Left ventricle myocardium superior (tissue), 1 donor: ENCODE measurements at places on chromosomes 5 and 9.

GRCh38 chr5:84384604-84385575 lies at the start of gene EDIL3:
Gene EDIL3 (minus strand): TSS chr5:84384880. CDS start chr5:84384374, 506 bp downstream.
- DNase-seq = peak; percentile 58

DNA sequence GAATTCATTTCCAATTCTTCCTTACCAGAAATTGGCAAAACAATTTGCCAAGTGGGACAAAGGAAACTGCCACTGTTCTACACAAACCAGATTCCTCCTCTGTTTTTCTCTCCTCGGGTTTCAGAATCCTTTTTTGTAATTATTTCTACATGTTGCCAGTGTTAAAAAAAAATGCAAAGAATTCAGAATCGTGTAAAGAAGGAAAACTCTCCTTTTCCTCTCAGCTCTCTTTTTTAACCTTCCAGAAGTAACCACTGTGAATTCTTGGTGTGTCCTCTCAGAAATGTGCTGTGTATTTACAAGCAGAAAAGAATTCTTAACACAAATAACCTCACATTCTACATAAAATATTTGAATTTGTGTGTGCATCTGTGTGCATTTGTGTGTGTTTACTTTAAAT lies 224.6 kb downstream of the DRD1 start:
- DNase-seq = no peak

DNA sequence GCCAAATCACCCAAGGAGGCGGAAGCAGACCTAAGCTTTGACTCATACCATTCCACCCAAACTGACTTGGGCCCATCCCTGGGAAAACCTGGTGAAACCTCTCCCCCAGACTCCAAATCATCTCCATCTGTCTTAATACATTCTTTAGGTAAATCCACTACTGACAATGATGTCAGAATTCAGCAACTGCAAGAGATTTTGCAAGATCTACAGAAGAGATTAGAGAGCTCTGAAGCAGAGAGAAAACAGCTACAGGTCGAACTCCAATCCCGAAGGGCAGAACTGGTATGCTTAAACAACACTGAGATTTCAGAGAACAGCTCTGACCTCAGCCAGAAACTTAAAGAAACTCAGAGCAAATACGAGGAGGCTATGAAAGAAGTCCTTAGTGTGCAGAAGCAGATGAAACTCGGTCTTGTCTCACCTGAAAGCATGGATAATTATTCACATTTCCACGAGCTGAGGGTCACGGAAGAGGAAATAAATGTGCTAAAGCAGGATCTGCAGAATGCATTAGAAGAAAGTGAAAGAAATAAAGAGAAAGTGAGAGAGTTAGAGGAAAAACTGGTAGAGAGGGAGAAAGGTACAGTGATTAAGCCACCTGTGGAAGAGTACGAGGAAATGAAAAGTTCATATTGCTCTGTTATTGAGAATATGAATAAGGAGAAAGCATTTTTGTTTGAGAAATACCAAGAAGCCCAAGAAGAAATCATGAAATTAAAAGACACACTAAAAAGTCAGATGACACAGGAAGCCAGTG lies 15.8 kb upstream of the TTC23L start:
- DNase-seq = no peak

GRCh38 chr5:177428574-177429217 lies 2.2 kb downstream of the GRK6 start:
- no peak for DNase-seq

DNA sequence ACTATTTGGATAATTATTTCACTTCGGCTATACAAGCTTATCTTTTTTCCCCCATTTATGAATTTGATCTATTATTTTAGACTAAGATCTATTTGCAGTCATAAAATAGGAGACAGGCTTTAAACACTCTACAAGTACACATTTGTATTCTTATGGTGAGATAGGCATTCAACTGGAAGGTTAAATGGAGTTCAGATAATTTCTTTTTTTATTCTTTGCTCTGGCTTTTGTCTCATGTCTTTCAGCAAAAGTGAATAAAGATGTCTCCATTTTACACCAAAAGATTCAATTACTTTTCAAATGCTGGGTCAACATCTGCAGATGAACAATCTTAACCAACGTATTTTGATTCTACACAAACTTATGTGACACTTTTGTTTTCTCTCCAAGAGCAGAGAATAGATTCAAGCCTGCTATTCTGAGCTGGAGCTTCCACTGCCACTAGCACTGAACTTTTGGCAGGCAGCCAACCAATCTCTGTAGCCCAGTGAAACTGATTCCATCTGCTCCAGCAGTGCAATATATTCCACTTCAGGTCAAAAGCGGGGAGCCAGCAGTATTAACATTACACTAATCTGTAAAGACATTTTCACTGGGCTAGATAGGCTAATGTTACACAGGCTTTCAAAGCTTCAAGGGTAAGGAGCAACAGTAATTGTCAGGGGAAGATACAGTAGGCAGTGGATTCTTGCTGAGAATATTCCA lies 452.0 kb upstream of the ZNF608 start:
- DNase-seq = peak; percentile 80

DNA sequence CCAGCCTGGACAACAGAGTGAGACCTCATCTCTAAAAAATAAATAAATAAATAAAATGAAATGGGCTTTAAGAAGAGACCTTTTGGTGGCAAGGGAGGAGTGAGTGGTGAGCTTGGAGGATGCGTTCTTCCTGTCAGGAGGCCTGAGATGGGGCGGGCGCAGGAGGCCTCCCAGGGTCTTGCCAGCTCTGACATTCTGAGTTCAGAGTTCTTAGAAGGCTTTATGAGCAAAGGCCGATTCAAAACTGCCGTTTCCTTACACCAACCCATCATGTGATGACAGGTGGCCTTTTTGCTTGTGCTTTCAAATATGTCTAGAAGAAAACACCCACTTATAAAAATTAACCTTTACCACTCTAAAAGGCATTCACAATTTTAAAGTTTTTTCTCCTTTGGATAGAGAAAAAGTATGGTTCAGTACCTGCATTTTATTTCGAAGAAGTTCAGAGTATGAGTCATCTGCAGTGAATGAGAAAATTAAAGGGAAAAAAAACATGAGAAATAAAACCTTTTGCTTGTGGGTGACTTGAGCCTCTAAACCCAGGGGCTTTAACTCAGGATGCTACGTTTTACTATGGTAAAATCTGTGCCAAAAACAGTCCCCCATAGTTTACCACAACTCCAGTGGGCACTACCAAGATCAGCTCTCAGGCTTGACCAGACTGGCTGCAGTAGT lies 157.4 kb upstream of the OTULINL start:
- no peak for DNase-seq

DNA sequence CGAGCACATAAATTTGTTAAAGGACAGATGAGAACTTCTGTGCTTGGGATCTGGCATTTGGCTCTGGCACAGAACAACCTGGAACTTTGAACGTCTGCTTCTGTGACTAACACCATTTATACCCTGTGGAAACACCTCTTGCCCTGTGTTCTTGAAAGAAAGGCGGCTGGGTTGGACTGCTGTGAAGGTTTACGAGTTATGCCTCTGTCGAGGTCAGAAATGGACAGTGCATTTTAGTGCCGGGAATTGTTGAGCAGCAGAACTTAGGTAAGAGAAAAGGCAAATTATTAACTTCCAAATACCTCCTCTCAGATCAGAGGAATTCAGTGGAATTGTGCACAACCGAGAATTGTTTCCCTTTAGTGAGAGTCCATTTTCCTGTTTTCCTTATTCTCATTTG lies 14.1 kb upstream of the INIP start:
- DNase-seq = no peak

- no peak for DNase-seq
These were observed 275.9 kb downstream of the MAN2A1 start for GRCh38 chr5:109965634-109966033.

DNA sequence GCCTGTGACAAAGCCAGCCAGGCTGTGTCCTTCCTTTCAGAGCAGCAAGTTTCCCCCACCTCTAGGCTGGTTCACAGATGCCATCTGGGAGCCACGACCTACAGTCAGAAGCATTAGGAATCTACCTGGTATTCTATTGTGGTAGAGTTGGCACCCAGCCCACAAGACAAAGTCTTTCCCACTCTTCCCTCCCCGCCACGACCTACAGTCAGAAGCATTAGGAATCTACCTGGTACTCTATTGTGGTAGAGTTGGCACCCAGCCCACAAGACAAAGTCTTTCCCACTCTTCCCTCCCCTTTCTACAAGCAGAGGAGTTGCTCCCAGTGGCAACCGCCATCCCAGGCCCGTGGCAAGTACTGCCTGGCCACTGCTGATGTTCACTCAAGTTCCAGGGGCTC lies 157.8 kb upstream of the TNC start:
- no peak for DNase-seq

- peak; percentile 11 for DNase-seq
These were observed 23.0 kb upstream of the ADAMTS2 start for GRCh38 chr5:179368126-179368805.

GRCh38 chr9:76374783-76375559 lies 19.3 kb downstream of the RFK start:
- peak; percentile 75 for DNase-seq

DNA sequence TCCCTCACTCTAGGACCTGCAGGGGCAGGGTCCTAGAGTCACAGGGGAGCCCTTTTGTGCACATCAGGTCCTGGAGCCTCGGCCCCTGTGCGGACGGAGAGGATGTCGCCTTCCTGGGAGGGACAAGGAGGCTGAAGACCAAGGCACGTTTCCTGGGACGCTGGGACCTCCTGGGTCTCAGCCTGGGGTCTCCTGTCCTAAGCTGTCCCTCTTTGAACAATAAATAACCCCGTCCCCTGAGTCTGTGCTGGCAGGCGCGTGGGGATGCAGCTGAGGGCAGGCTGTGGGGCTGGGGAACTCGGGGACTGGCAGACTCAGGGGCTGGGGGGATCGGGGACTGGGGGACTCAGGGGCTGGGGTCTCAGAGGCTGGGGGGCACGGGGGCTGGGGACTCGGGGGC lies 31.1 kb downstream of the PAEP start:
- DNase-seq = no peak

GRCh38 chr9:93120846-93121315 lies 13.2 kb downstream of the NINJ1 start:
- no peak for DNase-seq

DNA sequence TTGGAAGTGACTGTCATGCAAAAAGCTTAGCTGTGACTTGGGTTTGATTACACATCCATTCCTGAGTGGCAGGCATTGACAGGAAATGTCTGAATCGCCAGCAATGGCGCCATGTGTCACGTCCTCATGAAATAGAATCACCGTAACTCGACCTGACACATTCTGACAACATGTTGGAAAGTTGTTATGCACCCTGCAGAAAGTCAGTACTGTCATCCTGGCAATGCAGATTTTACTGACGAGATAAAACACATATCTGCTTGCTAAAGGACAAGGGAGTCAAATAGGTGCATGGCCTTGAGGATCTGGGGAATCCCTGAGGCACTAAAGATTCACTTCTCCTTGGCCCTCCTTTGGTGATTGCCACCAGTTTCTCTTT lies 344.2 kb downstream of the SPATA31D1 start:
- DNase-seq = no peak

DNA sequence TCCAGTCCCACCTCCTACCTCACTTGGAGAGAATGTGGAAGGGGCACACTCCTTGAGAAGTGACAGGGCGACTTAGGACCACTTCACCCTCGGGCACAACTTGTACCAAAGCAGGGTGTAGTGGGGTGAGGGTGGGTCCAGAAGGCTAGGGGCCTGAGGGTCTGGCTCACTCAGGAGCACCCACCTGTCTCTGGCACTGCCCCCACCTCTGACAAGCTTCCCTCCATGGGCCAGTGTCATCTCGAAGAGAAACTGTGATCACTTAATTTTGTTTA lies 76.9 kb upstream of the OLFM1 start:
- no peak for DNase-seq

DNA sequence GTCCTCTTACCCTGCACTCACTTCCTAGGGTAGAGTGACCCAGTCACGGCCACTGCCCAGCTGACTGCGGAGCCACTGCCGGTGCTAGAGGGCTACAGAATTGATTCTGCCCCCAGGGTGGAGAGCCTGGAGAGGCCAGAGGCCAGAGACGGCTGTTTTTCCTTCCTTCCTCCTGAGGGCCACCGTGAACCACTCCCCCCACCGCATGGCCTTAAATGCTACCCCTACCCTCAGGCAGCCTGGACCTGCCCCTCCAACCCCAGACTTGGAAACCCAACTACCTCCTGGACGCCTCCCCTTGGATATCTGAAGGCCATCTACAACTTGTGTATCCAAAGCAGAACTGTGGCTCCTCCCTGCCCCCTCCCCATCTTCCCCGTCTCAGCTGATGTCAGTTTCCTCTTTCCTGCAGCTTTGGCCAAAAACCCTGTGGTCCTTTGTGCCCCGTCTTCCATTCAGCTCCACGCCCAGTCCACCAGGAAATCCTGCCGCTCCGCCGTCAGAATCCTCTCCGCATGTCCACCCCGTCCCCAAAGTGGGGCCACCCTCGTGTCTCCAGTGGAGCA lies 16.3 kb downstream of the SH2D3C start:
- DNase-seq = peak; percentile 70

DNA sequence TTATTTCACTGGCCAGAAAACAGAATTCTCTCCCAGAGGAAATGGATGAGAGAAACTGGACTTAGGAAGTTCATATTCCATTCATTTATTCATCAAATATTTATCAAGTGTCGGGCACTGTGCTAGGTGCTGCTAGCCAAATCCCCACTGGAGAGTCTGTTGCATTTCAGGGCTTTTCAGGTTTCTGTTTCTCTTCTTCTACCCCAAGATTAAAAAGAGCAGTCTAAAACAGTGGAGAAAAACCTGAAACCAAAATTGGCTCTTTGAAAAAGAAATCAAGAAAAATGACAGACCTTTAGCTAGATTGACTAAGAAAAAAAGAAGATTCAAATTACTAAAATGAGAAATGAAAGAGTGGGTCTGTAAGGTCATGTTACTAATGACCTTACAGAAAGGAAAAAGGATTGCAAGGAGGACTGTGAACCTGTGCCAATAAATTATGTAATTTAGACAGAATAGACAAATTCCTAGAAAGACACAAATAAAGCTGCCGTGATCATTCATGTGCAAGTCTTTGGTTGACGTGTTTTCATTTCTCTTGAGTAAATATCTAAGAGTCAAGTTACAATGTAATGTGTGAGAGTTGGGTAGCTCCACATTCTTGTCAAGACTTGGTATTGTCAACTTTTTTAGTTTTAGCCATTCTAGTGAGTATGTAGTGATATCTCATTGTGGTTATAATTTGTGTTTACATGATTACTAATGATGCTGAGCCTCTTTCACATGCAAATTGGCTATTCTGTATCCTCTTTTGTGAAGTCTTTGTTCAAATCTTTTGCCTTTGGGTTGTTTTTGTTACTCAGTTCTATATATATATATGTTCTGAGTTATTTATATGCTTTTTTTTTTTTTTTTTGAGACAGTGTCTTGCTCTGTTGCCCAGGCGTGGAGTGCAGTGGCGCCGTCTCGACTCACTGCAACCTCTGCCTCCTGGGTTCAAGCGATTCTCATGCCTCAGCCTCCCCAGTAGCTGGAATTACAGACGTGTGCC lies 23.7 kb downstream of the SNX30 start:
- DNase-seq = no peak

GRCh38 chr5:120361941-120362340 lies 102.2 kb upstream of the PRR16 start:
- DNase-seq = no peak
